ENCODE measurements at places on chromosomes 3 and 15. TPM values are rescaled to one million over a fixed set of nuclear protein-coding genes. Genes with fewer than 3 reads are reported as not detected.

GRCh38 chr3:60669636-60670035 lies 581.6 kb downstream of the FHIT start:
- no peak for DNase-seq

DNA sequence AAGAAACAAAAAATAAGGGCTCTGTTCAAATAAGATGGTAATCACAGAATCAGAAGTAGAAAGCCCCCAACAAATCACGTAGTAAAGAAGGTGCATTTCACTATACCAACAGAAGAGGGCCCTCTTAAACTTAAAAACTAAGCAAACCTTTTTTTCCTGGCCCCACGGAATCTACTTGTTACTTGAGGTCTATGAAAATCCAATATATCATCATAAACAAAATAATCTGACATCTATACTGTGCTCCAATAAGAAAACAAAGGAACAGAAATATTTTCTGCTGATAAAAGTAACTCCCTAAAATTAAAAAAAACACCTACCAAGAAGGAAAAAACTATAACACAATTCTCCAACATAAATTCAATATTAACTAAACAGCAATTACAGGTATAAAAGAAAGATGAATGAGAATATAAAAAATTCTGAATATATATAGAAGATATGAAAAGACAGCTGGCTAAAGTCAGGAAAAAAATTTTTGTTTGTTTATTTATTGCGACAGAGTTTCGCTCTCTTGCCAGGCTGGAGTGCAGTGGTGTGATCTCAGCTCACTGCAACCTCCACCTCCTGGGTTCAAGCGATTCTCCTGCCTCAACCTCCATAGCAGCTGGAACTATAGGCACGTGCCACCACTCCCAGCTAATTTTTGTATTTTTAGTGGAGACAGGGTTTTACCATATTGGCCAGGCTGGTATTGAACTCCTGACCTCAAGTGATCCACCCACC lies 81.8 kb downstream of the CLASP2 start:
- no peak for DNase-seq

GRCh38 chr15:35690698-35691116 lies 144.7 kb upstream of the DPH6 start:
- no peak for DNase-seq

GRCh38 chr3:127238602-127239001 lies 45.7 kb downstream of the PRR23E start:
- no peak for DNase-seq

GRCh38 chr3:139944256-139944910 lies 9.4 kb downstream of the CLSTN2 start:
- no peak for DNase-seq

- no peak for DNase-seq
Observed at GRCh38 chr3:132196113-132196512, 121.1 kb upstream of the ACP3 start.

Gene COL6A5
- not detected for total RNA-seq

Gene C3orf20
- 0.13 TPM for total RNA-seq

Gene NR1I2
- 206 TPM for total RNA-seq

Gene SLC27A2
- 153 TPM for total RNA-seq

Gene TM4SF18
- 1.4 TPM for total RNA-seq

Gene AMT
- total RNA-seq, result 46.8 TPM
